Urothelium cell line (cell line): ENCODE measurements at places on chromosomes 1 and 21.

DNA sequence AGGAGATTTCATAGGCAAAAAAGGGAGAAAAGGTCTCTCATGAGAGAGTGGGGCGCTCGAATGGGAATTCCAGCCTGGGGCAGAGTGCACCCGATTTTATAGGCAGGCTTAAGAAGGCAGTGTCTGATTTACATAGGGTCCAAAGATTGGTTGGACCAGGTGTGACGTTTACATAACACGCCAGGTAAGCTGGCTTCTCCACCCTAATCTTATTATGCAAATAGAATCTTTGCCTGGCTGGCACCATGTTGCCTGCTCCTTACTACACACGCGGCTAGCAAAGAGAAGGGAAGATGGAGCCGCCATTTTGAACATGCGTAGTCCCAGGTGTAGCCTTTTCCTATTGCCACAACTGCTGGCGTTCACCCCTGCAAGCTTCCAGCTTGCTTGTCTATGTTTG is 103.7 kb downstream of the SLC16A1 start:
- no peak for DNase-seq

DNA sequence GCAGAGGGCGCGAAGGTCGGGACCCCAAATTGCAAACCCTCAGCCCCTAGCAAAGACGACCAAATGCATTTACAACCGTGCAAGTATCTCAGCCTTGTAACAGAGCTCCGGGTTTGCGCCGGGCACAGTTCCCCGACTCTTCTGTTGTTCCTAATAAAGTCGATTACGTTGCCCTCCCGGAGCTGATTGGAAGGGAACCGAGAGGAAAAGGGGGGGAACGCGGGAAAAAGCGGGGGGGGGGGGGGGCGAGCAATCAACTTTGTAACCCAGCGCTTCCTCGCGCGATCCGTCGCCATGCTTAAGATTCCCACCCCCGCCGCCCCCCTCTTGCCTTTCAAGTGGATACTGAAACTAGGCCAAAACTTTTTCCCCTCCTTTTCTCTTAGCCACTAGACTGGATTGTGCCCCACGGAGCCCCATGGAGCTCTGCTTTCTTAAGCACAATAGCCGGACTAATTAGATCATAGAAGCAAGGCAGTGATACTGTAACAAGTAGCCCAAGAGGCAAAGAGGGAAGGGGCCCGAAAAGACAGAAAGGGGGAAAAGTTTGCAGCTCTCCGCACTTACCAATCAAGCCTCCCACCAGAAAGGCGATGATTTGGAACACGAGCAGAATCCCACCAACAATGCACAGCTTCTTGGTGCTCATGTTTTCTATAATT is 565 bp downstream of the WLS start:
- peak; percentile 72 for DNase-seq

GRCh38 chr1:235586413-235586812 is 63.2 kb downstream of the GNG4 start:
- no peak for DNase-seq

DNA sequence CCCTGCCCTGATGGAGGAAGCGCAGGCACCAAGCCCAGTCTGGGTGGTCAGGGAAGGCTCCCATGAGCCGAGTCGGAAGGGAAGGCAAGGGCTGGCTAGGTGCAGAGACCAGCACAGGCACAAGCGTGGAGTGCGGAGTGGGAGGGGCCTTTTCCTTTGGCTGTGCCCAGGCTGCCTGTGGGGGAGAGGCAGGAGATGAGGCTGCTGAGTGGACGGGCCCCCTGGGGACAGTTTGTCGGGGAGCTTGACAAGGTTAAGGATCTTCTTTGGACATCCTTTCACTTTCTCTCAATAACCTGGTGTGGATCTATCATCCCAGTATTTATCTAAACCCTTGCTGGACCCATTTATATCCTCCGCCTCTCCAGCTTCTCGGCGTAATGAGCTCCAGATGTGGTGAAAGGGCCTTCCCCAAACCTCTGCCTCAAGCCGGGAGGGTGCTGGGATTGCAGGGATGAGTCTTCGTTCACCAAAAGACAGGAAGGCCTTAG is 42.9 kb downstream of the EPHB2 start:
- DNase-seq = no peak

- DNase-seq = no peak
These were observed 177.3 kb upstream of the HMGB4 start for GRCh38 chr1:33686551-33686950.

- peak; percentile 49 for DNase-seq
These were observed 44.9 kb upstream of the COL6A2 start for GRCh38 chr21:46052703-46053651.

GRCh38 chr1:152110365-152110859 is 4.8 kb downstream of the TCHH start:
- peak; percentile 61 for DNase-seq

- no peak for DNase-seq
These were observed 60.4 kb downstream of the ITPKB start for GRCh38 chr1:226678701-226679100.

- DNase-seq = peak; percentile 15
These were observed 75.2 kb downstream of the EVI5 start for GRCh38 chr1:92709738-92710137.

DNA sequence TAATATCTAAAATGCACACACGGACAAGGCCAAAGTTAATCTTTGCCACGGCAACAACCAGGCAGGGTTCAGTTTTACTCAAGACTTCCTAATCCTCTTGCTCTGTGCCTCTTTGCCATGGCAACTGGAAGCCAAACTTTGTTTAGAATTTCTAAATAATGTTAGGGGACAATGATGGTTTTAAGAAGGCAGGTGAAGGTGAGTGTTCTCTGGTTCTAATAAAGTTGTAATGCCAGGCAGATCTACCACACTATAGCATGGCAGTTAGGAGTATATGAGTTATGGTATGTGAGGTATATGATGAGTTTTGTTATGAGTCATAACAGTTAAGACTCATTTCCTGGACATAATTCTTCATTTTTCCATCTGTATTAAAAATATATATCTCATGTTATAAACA is 2.7 kb downstream of the PTPRC start:
- DNase-seq = no peak

- DNase-seq = no peak
These were observed 232.8 kb upstream of the PTBP2 start for GRCh38 chr1:96488777-96489176.

DNA sequence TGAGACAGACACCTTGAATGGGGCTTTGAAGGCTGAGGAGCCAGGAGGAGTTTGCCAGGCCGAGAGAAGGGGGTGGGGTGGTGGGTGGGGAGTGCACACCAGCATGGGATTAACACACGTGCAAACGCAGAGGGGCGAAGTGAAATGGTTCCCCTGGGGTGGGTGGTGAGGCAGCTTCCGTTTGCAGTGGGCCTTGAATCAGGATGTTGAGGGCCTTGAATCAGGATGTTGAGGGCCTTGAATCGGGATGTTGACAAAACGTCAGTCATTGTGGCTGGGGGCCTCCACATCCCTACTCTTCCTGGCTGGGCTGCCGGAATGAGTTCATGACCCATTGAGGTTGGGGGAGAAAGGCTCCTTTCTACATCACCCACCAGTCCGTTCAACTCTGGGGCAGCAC is 16.6 kb downstream of the LDLRAP1 start:
- DNase-seq = no peak

DNA sequence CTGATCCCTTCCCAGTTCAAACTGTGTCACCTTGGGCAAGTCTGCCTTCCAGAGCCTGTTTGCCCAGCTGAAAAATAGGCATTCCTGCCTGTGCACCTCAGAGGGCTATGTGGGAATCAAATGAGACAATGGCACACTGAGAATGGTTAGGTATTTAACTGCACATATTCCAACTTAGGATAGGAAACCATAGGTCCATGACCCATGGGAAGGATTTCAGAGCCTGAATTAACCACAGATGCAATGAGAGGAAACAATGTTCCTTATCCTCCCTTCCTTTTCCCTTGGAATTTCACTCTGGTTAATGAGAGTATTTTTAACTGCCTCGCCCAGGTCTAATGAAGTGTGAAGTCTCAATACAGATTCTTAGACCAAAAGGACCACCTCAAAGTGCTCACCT is 12.7 kb downstream of the PAFAH2 start:
- no peak for DNase-seq

- no peak for DNase-seq
These were observed 26.3 kb downstream of the PRMT2 start for GRCh38 chr21:46661642-46662366.

GRCh38 chr1:224873434-224874369 is 55.8 kb upstream of the DNAH14 start:
- DNase-seq = peak; percentile 36

DNA sequence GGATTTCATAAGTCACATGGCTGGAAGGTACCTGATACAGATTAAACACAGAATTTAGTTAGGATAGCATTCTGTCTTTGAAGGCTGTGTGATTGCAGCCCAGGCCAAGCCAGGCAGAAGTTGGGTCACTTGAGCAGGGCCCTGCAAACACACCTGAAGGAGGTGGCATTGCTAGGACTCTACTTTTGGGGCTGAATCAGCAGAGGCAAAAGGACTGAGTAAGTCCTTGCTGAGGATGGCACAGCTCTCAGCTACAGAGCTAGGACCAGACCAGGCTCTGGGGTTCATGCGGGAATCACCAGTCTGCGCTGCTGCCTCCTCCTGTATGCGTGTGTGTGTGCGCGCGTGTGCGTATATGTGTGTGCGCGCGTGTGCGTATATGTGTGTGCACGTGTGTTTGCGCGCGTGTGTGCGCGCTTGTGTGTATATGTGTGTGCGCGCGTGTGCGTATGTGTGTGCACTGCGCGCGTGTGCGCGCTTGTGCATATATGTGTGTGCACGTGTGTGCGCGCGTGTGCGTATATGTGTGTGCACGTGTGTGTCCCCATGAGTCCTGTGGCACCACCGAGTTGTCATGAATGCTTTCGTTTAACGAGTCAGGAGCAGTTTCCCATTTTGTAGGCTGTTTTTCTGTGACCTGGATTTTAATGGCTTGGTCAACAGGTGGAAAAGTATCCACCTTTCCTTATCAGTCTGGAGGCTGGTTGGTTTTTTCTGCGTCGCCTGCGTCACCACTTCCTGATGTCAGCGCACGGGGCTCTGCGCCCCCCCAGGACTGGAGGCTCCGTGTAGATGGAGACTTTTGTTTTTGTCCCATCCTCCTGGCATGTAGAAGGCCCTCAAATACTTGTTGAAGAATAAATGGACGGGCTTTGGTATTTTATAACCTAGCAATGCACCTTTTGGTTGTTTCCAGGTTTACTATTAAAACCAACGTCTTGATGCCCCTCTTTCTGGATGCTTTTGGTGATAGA is 34.7 kb downstream of the ADARB1 start:
- DNase-seq = no peak

GRCh38 chr1:215957663-215958062 is 390.6 kb downstream of the KCTD3 start:
- no peak for DNase-seq

GRCh38 chr1:2441746-2442145 is 29.4 kb upstream of the PEX10 start:
- no peak for DNase-seq
